ENCODE measurements at places on chromosomes 3 and 15. TPM values are rescaled to one million over a fixed set of nuclear protein-coding genes. Genes with fewer than 3 reads are reported as not detected.

The ESYT3 gene
- 1.2 TPM for total RNA-seq

The C2CD4A gene
- total RNA-seq = 0.31 TPM

The PODXL2 gene
- 2.7 TPM for total RNA-seq

The KCNMB3 gene
- 6.2 TPM for total RNA-seq

The FAM81A gene
- 0.16 TPM for total RNA-seq

The TMEM158 gene
- 8.5 TPM for total RNA-seq

The TMEM45A gene
- 17.5 TPM for total RNA-seq

The RTP1 gene
- not detected for total RNA-seq

The KLHL6 gene
- 0.62 TPM for total RNA-seq

The LDHAL6B gene
- not detected for total RNA-seq

The ARNT2 gene
- total RNA-seq = 10.5 TPM

The IFT57 gene
- total RNA-seq = 64.2 TPM

The TTC21A gene
- 0.54 TPM for total RNA-seq

The C3orf20 gene
- total RNA-seq = 0.13 TPM
